Suprapubic skin (tissue), 4 donors: ENCODE measurements at places on chromosomes 6 and 20. TPM values are rescaled to one million over a fixed set of nuclear protein-coding genes. Genes with fewer than 3 reads are reported as not detected.

- no peak for DNase-seq
Observed at GRCh38 chr20:62267543-62267942, 29.2 kb downstream of the OSBPL2 start.

DNA sequence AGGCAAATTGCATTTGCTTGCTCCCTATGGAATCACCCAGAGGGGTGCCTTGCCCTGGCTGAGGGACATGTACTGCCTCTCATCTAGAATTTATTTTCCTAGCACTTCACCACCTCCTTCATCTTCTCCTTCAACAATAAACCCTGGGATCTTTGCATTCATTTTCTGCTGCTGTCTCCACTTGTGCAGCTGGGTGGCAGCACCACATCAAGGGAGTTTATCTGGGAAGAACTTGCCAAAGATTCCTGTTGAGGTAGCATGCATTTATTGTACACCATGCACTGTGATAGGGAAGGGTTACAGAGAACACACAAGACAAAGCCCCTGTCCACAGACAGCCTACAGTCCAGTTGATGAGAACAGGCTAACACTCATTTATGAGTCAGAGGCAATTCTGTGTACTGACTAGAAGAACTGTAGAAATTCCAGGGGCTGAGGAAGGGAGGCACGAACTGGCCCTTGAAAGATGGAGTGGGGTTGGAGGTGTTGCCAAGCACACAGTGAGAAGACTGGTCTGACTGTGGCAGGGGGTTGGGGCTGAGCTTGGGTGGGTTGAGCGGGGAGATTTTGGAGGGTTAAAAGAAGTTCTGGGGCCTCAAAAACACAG is 17.5 kb downstream of the C20orf173 start:
- DNase-seq: no peak

DNA sequence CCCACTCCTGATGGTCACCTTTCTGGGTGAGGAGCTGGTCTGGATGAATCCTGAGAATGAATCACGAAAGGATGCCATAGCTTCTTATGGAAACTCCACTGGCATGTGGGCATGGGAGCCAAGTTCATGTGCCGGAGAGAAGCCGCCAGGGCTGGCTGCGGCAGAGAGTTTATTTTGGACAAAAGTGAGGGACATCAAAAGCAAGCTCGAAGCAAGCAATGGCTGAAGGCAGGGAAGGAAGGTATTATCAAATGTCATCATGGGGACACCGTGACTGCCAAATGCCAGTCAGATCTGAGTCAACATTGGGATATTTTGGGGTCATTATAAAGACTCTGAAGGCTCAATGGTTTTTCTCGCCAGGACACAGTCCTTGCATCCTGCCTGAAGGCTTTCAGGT is 249.1 kb downstream of the QKI start:
- DNase-seq: no peak

Gene PHACTR1
- total RNA-seq: 5.1 TPM

GRCh38 chr6:129730477-129731165 is 20.6 kb upstream of the ARHGAP18 start:
- DNase-seq: no peak

Gene ZKSCAN4
- total RNA-seq: 3.5 TPM

- no peak for DNase-seq
Observed at GRCh38 chr6:154337406-154338005, 19.1 kb downstream of the IPCEF1 start.

- no peak for DNase-seq
Observed at GRCh38 chr6:70738028-70738427, 70.3 kb downstream of the SMAP1 start.

Gene CPXM1
- total RNA-seq: 5.1 TPM

GRCh38 chr6:166815629-166816028 is 140.7 kb downstream of the RNASET2 start:
- no peak for DNase-seq

DNA sequence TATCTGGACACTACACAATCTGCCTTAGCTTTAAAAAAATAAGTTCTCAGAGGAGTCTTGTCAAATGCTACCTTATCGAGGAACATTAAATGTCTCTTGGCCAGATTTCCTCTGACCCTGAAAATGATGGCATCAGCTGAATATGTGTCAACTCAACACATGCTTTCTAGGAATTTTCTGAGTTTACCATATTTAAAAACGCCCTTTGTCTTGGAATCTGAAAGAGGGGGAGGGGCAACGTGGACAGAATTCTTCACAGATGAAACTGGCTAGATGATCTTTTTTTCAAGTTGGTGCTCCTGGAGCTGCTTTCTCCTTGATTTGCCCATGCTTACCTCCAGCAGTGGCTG is 5.1 kb downstream of the SOX4 start:
- DNase-seq: no peak

Gene PAX1
- total RNA-seq: not detected

- DNase-seq: no peak
Observed at GRCh38 chr6:33107641-33108040, 31.9 kb downstream of the HLA-DPB1 start.

DNA sequence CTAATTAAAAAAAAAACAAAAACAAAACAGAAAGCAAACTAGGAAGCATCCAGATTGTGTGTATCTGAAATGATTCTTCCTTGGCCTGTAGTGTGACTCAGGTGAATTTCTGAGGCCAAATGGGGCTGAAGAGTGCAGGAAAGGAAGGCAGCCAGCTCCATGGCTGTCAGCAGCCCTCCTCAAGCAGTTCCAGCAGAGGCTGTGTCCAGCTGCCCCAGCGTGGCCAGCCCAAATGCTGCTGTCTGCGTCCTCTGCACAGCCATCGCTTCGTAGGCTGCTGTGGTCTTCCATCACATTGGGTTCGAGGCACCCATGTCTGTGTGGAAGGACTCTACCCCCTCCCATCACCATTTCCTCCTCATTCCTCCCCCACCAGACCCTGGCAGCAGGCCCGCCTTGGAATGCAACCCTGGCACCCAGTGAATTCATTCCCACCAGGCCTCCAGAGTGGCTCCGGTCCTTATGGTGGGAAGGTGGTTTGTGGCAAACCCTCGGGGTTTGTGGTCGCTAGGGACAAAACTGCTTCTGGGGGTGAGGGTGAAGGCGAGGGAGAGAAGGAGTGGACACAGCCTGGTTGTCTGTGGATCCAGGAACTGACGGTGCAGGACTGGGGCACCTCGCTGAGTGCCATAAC is 81.5 kb downstream of the MYLK4 start:
- DNase-seq: no peak

GRCh38 chr6:160934157-160934556 is 57.4 kb upstream of the MAP3K4 start:
- DNase-seq: no peak

Gene ADGRF5
- 13.0 TPM for total RNA-seq

GRCh38 chr6:42239736-42240375 is 22.2 kb upstream of the MRPS10 start:
- DNase-seq: no peak

- no peak for DNase-seq
Observed at GRCh38 chr6:29925727-29926412, 16.5 kb upstream of the HLA-A start.

DNA sequence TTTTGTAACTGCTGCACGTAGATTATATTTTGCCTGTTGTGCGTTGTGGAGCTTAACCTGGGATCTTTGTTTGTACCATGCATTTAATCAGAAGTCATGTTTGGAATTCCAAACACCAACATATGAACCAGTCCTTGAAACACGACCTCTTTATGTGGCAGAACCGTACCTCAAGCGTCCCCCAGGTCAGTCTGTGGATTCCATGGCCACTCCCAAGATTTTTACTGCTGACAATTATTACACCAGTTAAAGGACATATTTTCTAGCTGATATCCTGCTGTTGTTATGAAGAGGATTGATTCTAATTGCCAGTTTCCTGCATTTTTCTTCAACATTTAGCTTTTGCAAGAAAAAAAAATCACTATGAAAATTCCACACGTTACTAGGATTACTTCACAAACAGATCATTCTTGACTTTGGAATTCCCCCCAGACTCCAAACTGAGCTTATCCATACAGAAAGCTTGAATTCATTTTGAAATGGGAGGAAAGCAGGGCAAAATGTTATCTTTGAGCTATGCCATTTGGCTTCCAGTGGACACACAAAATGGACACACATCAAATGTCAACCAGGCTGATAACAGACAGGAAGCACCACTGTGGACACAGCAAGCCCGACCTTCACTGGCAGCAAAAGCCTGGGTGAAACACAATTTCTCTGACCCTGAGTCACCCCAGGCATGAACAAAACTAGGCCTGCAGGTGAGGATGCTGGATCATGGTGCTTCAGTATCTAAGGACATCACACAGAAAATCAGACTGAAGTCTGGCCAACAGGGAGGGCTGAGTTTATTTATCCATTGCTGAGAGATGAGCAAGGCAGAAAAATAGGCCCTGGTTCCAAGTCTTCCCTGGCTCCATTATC is 542.9 kb upstream of the JAG1 start:
- no peak for DNase-seq

Gene CCM2L
- 0.62 TPM for total RNA-seq

- DNase-seq: peak; percentile 91
Observed at GRCh38 chr6:151323791-151324487, 67.4 kb downstream of the ZBTB2 start.

GRCh38 chr6:74152096-74152675 is 456.2 kb downstream of the CD109 start:
- DNase-seq: no peak

GRCh38 chr6:163340201-163340887 is 74.2 kb upstream of the QKI start:
- no peak for DNase-seq

- no peak for DNase-seq
Observed at GRCh38 chr6:155974811-155975323, 519.2 kb upstream of the NOX3 start.

Gene SNX5
- 49.9 TPM for total RNA-seq

Gene CFAP206
- total RNA-seq: 0.21 TPM

DNA sequence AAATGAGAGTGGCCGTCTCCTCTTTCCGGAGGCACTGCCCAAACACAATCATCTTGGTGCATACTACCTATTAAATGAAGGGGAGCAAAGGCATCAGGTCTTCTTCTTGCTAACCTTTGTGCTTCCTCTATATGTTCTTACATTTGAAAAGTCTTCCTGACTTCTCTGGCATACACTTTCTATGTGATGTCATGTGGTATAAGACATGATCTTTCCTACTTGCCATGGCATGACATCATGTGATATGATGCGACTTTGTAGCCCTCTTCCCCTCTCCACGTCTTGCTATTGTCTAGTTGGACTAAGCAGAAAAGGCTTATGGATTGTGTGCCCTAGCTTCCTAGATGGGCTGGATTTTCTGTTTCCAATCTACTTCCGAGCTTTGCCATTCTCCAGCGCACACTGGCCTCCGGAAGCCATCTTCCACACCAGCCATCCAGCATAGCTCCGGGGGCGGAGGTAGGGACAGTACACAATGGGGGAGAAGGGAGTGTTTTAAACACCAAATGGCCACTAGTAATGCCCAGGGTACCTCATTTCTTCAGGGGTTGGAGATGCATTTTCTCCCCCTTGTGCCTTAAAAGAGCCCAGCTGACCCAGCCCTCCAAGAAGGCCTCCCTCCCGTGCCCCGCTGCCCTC is 8.8 kb upstream of the NEDD9 start:
- no peak for DNase-seq

Gene KIF25
- not detected for total RNA-seq

DNA sequence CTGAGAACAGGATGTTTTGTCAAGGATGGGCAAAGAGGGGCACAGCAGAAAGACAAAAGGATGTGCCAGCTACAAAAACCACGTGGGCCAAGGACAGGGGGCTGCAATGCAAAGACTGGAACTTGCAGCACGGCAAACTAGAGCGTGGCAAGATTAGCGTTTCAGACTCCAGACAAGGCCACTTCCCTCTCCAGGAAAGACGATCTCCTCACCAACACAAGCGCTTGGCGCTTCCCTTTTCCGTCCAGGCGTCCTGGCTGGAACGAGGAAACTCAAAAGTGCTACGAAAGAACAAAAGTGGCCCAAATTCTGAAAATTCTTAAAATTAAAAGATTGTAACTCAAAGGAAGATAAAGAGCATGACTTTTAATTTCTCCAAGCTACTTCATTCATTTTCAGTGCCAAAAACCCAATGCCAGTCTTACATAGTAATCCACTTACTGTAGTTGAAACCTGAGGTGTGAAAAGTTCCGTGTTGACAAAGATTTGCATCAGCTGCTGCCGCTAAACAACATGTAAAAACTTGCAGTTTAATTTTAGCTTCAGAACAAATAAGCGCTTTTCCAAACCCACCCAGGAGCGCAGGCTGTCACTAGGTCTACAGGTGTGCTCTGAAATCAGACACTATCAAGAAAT is 207.1 kb upstream of the RREB1 start:
- no peak for DNase-seq

GRCh38 chr6:36119209-36119608 is 11.1 kb upstream of the MAPK13 start:
- no peak for DNase-seq

DNA sequence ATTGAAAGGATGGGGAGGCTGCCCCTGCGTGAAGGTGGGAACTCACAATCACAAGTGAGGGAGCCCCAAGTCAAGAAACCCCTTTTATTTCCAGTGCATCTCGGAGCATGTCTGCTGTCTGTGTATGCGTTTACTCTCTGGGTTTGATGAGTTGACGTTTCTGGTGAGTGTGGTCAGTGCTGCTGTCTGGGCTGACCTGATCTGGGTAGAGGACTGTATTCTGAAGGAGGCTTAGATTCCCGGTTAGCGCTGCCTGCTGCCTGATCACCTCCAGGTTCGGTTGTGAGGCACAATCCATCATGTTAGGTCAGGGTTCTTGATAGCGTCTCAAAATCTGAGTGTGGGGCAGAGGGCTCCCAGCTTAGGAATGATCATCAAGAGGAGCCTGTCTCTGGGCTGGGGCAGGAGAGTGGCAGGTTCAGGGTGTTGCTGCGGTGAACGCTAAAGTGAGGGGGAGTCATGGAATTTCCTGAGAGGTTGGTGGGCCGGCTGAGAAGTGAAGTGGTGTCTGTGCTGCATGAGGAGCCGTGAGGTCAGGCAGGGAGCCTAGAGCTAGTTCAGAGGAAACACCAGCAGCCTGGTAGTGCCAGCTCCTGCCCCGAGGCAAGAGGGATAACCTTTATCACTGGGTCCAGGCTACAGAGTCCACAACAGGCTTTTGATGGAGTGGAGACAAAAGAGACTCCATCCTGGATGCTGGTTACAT is 225.3 kb upstream of the CST7 start:
- no peak for DNase-seq

- no peak for DNase-seq
Observed at GRCh38 chr6:70264306-70264705, 38.6 kb downstream of the COL9A1 start.

Gene SHLD1
- 3.5 TPM for total RNA-seq

Gene GNMT
- total RNA-seq: 0.79 TPM

- DNase-seq: no peak
Observed at GRCh38 chr6:151087861-151088598, 151.7 kb upstream of the AKAP12 start.

Gene FITM2
- 14.5 TPM for total RNA-seq

GRCh38 chr6:105994591-105995390 is 91.3 kb upstream of the PRDM1 start:
- DNase-seq: peak; percentile 89
